ENCODE measurements at places on chromosomes 11 and 22.
A peak's percentile ranks its signal among the peaks of the same experiment; 100 is the strongest.

DNA sequence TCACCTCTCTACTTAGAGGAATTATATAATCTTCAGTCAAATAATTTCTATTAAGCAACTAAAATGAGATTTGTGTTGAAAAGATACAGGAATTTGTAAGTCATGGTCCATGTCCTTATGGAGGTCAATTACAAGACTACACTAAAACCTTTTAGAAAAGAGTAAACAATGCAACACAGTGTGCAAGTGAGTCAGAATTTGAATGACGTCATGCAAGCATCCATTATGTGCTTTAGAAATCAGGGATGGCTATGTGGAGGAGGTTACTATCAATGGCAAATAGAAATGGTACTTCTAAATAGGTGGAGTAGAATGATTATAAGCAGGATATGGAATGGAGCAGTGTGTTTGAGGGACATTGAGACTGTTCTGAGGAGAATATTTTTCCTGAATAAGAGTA, 16.6 kb downstream of the OR10D3 start:
- DNase-seq, result no peak

- DNase-seq, result no peak
Measured at GRCh38 chr11:69456712-69457111, 24.8 kb upstream of the LINC01488 start.

GRCh38 chr11:73240190-73240781, 22.2 kb downstream of the P2RY2 start:
- DNase-seq, result no peak

DNA sequence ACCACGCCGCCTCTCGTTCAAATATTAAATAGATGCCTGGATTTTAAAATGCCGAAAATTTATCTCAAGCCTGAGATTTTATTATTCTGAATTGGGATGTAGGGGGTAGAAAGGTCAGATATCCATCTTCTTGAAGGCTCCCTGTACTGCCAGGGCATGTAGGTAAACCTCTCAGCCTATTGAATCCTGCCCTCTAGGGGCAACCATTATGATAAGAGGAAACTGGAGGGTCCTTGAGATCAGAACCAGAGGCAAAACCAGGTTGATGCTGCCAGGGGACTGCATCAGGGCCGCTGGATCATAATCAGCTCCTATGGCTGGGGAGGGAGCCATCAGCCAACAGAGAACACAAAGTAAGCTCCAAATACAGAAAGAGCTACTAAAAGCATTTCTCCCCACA, 92.4 kb downstream of the KCNC1 start:
- DNase-seq, result no peak

DNA sequence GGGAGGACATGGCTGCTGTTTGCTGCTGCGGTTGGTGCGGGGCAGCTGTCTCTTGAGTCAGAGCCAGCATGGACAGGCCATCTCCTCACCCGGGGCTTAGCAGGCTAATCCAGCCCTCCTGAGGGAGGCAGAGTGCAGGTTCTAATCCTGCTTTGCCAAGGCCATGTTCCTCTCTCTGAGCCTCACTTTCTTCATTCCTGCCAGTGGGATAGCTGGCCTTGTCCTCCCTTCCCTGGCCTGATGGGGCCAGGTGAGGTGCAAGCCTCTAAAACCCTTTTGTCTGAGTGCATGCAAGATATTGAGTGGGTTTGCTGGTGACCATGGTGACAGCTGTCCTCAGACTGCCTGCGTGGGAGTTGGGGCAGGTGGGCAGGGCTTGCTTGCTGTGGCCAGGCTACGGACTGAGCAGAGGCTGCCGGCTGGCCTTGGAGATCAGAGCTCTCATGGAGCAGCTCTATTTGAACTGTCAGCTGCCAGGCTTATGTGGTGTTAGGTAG, 3.6 kb downstream of the USP35 start:
- no peak for DNase-seq

GRCh38 chr22:50576070-50576469, 2.2 kb downstream of the CPT1B start:
- DNase-seq, result peak; percentile 90

- DNase-seq, result no peak
Measured at GRCh38 chr11:122398167-122398566, 257.4 kb upstream of the UBASH3B start.

GRCh38 chr11:85182441-85183387, 444.4 kb downstream of the DLG2 start:
- DNase-seq, result no peak

DNA sequence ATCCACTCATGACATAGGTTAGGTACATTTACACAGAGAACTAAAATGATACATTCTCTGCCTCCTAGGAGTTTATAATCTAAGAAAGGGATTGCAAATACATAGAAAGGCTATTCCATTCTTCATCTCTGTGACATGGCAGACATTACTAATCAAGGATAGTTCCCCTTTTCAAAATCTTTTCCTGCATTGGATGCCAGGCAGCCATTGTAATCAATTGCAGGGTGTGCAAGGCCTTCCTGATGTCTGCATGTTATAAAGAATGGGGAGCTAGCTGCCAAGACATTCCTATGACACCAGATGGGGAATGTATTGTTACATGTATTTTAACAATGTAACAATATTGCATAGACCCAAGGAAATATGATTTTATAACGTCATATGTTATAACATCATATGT, 82.0 kb downstream of the KIRREL3 start:
- no peak for DNase-seq

DNA sequence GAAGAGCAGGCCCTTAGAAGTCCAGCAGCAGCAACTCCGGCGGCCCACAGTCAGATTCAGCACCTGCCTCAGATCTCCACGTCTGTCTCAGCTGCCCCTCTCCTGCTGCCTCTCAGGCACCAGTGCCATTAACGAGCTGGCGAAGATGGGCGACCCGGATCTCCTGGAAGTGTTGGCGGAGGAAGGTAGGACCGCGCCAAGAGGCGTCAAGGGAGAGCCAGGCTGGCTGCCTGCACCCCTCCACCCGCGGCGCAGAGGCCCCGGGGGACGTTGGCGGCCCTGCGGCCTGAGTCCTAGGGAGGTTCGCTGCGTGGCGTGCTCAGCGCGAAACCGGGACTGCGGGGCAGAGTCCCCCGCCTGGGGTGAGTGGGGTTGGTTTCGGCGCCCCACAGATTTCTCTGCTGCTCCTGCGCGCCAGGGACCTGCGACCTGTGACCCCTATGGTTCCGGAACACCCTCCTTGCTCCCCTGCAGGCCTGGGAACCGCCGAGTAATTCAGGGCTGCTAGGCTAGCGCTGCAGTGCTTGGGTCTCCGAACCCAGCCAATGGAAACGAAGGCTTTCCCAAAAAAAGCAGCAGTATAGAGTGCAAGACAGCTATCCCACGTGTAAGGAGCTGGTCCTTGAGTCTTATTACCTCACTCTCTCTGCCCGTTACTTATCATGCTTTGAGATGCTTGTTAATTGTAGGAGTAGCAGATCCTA, 615 bp downstream of the ANO5 start:
- no peak for DNase-seq

DNA sequence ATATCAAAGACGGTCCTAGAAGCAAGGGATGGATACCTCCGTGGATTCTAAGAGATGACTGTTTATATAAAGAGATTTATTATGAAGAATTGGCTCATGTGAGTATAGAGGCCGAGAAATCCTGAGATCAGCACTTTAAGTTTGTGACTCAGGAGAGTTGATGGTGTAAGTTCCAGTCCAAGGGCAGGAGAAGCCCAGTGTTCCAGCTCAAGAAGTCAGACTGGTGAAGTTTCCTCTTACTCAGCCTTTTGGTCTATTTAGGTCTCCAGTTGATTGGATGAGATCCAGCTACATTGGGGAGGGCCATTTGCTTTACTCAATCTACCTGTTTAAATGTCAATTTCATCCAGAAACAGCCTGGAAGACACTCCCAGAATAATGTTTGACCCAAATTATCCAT, 45.1 kb downstream of the TSPAN18 start:
- DNase-seq, result no peak

DNA sequence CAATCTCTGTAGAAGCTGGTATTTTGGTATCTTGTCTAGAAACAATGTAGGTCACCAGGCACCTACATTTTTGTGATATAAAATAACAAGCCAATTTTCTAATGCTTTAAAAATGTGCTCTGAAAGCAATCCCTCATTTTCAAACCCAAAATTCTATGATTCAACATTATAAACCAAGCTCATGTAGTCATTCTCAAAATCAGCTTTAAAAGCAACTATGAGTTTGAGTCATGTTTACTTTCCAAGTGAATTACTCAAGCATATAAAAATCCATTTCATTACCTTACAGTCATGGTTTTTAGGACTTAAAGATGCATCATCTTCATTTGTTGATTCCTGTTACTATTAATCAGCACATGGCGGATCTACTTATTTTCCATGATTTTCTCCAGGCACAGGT, 216.4 kb downstream of the GRM5 start:
- DNase-seq, result no peak

DNA sequence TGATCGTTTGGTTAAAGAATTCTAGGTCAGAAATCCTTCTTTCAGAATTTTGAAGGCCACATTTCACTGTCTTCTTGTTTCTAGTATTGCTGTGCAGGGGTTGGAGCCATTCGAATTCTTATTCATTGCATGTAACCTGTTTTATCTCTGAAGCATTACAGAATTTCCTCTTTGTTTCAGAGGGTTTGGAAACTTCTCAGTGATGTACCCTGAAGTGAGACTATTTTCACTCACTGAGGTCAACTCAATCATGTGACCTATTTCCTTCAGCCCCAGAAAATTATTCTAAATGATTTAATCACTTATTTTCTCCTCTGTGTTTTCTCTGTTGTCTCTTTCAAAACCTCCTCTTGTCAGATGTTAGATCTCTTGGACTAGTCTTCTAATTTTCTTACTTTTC, 147.8 kb downstream of the ENTHD1 start:
- no peak for DNase-seq

DNA sequence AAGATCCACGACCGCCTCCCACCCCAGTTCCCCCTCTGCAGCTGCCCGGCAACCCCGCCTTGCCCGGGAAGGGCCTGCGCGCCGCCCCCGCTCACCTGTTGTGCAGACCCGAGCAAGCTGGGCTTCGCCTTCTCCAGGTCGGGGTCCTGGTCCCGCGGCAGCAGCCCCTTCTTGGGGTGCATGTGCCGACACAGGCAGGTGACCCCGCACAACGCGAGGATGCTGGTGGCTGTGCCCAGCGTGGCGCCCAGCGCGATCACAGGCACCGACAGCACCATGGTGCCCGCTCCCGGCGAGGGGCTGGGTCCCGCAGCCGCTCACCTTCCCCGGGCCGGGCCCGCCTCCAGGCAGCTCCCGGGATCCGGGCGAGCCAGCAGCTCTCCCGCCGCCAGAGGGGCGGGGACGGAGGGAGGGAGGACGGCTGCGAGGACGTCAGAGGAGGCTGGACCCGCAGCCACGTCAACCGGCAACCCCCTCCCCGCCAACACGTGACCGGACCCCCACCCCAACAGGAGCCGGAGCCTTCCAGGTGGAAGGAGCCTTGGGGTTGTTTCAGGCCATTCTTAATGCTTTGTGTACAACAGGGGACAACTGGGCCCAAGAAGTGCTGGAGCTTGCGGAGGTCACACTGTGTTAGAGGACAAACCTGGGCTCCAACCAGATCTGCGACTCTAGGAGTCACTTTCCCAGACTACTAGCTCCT, at the start of gene SYT13:
Gene SYT13 (minus strand): TSS at position 412 of the 703 bp plus-strand sequence. CDS start 134 bp downstream, at position 278.
- DNase-seq, result peak; percentile 49

GRCh38 chr22:31274017-31274416, 18.3 kb downstream of the PIK3IP1 start:
- DNase-seq, result peak; percentile 49

- DNase-seq, result no peak
Measured at GRCh38 chr11:120034881-120035630, 102.9 kb downstream of the TRIM29 start.

DNA sequence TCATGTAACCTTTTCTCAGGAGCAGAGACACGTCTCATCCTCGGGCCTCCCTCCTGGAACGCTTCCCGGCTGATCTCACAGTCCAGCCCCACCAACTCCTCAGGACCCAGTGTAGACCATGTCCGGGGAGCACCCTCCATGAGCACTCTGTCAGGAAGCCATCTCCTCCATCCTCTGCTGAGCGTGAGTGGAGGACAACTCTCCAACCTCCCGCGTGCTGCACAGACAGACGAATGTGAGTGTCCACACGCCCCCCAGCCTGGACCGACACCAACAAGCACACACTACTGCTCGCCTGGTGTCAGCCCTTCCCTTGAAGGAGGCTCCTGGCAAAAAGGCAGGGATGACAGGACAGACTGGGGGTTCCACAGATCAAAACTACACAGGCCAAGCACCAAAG, 86.6 kb downstream of the SHANK2 start:
- DNase-seq, result no peak

DNA sequence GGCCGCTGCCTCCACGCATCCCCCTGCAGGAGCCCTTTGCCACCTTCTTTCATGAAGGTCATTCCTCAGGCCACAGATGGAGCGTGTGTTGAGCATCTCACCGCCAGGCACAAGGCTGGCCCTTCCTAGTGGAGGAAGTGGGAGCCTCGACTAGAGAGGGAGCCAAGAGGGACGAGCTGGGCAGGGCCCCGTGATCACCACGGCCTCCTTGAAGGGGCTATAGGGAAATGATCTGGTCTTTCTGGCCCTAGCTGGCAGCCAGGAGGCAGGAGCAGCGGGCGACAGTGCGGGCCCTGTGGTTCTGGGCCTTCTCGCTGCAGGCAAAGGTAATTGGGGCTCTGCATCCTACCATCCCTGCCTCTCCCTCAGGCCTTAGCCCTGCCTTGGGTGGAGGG, 49.1 kb downstream of the PISD start:
- no peak for DNase-seq

DNA sequence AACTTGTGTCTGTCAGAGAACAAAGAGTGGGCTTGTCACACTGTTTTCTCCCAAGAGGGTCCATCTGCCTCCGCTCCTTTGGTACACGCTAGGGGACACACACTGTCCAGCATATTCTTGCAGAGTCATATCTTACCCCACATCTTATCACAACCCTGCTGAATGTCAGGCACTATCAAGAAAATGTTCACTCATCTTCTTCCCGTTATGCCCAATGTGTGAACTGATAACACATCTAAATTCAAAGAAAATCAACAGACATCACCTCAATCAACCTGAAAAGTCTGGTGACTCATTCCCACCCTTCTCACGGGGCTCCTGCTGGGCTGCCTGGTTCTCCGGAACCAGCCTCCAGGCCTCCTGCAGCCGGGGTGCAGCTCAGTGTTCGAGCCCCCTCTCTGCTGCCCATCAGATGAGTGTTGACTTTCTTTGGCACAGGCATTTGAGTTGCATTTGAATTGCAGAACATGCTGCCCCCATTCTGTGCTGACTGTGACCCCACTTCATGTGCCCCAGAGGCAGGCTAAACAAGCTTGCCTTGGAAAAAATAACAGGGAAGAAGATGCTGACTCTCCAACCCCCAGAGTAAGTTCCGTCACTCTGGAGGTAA, 19.4 kb downstream of the GRAP2 start:
- no peak for DNase-seq

- DNase-seq, result no peak
Measured at GRCh38 chr11:55457641-55458040, 89.9 kb downstream of the OR4A15 start.

Data from trophoblast cell (in vitro differentiated cells and primary cell).